HL-60 (cell line): ENCODE measurements at places on chromosomes 6 and 20.

- no peak for DNase-seq
Observed at GRCh38 chr6:4480788-4481735, 295.1 kb upstream of the CDYL start.

GRCh38 chr6:49198015-49198414, 265.0 kb downstream of the MMUT start:
- DNase-seq = no peak

DNA sequence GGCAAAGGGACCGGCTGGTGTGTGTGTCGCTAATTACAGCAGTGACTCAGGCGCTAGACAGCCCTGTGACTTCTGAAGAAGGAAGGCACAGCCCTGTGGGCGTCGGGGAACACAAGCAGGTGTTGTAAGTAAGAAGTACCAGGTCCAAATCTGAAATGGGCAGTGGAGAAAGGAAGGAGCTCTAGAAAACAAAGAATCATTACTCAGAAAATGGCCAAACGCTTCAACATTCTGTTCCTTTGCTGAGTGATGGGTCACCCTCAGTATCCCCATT, 106.8 kb downstream of the PXDC1 start:
- no peak for DNase-seq

DNA sequence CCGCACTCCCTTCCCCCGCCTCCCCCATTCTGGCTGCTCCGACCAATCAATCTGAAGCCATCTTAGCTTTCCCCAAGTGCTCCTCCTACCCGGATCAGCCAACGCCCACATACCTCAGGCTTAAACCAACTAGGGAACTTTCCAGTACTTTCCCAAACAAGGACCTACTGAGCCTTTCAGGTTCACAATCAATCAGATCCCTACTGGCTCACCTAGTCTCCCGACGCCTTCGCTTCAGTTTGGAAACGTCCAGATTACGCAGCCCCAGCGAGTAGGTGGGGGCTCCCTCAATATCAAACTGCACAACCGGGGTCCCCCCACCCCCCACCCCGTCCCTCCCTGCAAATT, 432 bp downstream of the HSPA1L start:
- DNase-seq = no peak
